ENCODE measurements at places on chromosomes 16 and 17.

- H3K36me3 ChIP-seq, result no peaks in the 10 kb centered on the region
- H3K4me3 ChIP-seq, result no peak overlapping the region
- DNase-seq, result peak; percentile 8
- peaks cover 88% of the 10 kb centered on the region for H3K4me1 ChIP-seq
Observed at GRCh38 chr17:40552806-40553693, 12.2 kb downstream of the CCR7 start.

DNA sequence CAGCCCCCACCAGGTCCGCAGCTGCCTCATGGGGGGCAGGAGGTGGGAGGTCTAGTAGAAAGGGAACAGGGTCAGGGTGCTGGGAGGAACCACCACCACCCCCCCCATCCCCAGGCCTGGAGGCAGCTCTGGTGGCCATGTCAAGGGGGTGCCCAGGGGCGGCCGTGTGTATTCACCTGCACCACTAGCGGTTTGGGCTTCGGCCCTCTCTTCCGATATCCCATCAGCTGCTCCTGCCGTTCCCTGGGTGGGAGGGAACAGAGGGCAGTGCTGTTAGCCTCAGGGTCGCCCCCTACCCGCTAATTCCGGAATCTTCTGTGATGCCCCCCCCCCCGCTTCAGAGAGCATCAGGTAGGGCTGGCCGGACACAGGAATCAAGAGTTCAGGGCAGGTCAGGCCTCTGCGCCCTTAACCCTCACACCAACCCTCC is 3.8 kb downstream of the CBX4 start:
- H3K4me1 ChIP-seq, result peaks cover 64% of the 10 kb centered on the region
- no peak for DNase-seq
- H3K27ac ChIP-seq, result no peak overlapping the region
- no peak overlapping the region for H3K4me3 ChIP-seq

GRCh38 chr16:558298-559020 is 1.7 kb upstream of the PRR35 start:
- H3K4me3 ChIP-seq, result no peak overlapping the region
- H3K27me3 ChIP-seq, result peaks cover 56% of the 10 kb centered on the region
- H3K36me3 ChIP-seq, result peaks cover 15% of the 10 kb centered on the region
- H3K4me1 ChIP-seq, result peaks cover 46% of the 10 kb centered on the region
- DNase-seq, result no peak

DNA sequence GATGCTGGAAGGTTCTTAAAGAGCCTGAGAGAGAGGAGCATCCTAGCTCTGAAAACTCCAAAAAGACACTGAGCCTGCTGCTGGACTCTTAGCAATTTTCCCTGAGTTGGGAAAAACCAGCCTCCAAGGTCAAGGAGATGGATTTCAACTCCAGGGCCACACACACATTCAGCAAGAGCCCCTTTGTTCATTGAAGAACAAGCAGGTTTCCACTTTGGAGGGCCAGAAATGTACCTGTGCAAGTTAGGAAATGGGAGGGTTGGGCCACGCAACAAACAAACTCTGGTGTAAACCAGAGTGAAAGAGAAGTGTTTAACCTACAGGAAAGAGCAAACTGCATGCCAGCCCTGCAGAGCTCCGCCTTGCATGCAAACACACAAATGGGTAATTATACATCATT is 264.8 kb upstream of the RPL38 start:
- no peak for DNase-seq
- H3K4me1 ChIP-seq, result no peaks in the 10 kb centered on the region
- H3K4me3 ChIP-seq, result no peak overlapping the region
- H3K27ac ChIP-seq, result no peak overlapping the region
- H3K27me3 ChIP-seq, result peaks cover 8% of the 10 kb centered on the region
- no peaks in the 10 kb centered on the region for H3K36me3 ChIP-seq

- peaks cover 7% of the 10 kb centered on the region for H3K4me1 ChIP-seq
- H3K4me3 ChIP-seq, result no peak overlapping the region
- H3K36me3 ChIP-seq, result no peaks in the 10 kb centered on the region
- no peak for DNase-seq
- H3K27me3 ChIP-seq, result peaks cover 95% of the 10 kb centered on the region
Observed at GRCh38 chr17:49910094-49910857, 58.7 kb upstream of the DLX4 start.

GRCh38 chr16:57999971-58000705 is at the start of gene ZNF319:
Gene ZNF319, minus strand, starts transcription at chr16:58000672. Its CDS starts 2,407 bp downstream, at chr16:57998265.
- no peak for DNase-seq
- peaks cover 25% of the 10 kb centered on the region for H3K4me1 ChIP-seq
- H3K4me3 ChIP-seq, result peak within 1 kb of the TSS; percentile 76

- H3K36me3 ChIP-seq, result no peaks in the 10 kb centered on the region
- peak overlapping the region; percentile 13 for H3K27ac ChIP-seq
- peaks cover 12% of the 10 kb centered on the region for H3K27me3 ChIP-seq
- no peak overlapping the region for H3K4me3 ChIP-seq
- DNase-seq, result peak; percentile 67
- H3K4me1 ChIP-seq, result peaks cover 23% of the 10 kb centered on the region
Observed at GRCh38 chr17:7173687-7174602, 5.2 kb downstream of the ASGR1 start.

DNA sequence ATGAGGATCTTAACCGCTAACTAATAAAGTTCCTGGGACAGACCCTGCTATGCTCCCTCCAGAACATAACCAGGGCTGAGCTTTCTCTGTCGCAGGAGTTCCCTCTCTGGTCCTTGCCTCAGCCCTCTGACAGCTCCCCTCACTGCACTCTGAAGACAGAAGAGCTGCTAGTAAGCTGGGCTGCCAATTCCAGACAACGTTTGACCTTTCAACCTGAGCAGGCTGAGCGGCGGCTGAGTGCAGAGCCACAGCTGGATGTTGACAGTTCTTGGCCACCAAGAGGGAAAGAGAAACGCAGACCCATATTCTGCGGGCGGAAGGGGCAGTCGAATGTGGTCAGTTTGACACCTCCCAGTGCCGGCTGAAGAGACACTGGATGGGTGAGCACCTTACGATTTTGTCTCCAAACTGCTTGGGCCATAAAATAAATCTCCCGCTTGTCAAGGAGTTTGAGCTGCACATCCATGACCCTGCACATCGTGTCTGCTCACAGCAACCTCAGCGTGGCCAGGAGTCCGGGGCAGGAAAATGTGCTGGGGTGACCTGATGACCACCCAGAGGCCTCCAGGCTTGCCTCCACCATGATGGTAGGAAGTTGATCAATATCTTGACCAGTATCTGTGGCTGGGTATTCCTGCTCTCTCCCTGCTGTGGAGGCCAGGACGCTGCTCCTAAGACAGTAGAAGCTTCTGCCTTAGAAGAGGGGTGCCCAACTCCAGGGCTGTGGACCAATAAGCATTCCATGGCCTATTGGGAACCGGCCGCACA is 209.2 kb downstream of the PARN start:
- H3K36me3 ChIP-seq, result no peaks in the 10 kb centered on the region
- no peaks in the 10 kb centered on the region for H3K27me3 ChIP-seq
- no peak for DNase-seq
- H3K4me1 ChIP-seq, result no peaks in the 10 kb centered on the region
- H3K27ac ChIP-seq, result no peak overlapping the region
- H3K4me3 ChIP-seq, result no peak overlapping the region

DNA sequence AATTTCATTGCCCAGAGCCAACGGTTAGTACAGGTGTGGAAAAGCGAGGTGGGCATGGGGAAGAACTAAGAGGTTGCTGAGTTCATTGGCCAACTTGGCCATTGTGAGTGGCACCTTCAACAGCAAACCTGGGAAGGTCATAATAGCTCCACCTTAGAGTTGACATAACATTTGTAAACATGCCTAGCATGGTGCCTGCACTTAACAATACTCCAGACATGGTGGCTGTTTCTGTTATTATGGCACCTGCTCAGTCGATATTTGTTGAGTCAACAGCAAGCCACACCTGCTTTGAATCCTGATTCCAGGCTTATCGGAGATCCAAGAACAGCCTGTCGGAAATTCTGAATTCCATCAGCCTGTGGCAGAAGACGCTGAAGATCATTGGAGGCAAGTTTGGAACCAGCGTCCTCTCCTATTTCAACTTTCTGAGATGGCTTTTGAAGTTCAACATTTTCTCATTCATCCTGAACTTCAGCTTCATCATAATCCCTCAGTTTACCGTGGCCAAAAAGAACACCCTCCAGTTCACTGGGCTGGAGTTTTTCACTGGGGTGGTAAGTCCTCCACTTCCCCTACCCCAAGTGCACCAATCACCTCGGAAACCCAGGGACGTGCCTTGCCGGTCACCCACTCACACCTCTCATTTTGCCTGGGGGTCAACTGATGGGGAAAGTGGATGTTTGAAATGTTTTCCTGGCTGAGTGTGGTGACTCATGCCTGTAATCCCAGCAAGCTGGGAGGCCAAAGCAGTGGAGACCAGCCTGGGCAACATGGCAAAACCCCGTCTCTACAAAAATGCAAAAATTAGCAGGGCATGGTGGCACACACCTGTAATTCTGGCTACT is 46.0 kb downstream of the TMC5 start:
- no peak for DNase-seq
- H3K27ac ChIP-seq, result no peak overlapping the region
- no peaks in the 10 kb centered on the region for H3K4me1 ChIP-seq
- H3K27me3 ChIP-seq, result no peaks in the 10 kb centered on the region
- H3K4me3 ChIP-seq, result no peak overlapping the region

GRCh38 chr17:72150632-72151460 is 30.0 kb downstream of the SOX9 start:
- H3K36me3 ChIP-seq, result no peaks in the 10 kb centered on the region
- H3K4me1 ChIP-seq, result peaks cover 5% of the 10 kb centered on the region
- H3K4me3 ChIP-seq, result no peak overlapping the region

DNA sequence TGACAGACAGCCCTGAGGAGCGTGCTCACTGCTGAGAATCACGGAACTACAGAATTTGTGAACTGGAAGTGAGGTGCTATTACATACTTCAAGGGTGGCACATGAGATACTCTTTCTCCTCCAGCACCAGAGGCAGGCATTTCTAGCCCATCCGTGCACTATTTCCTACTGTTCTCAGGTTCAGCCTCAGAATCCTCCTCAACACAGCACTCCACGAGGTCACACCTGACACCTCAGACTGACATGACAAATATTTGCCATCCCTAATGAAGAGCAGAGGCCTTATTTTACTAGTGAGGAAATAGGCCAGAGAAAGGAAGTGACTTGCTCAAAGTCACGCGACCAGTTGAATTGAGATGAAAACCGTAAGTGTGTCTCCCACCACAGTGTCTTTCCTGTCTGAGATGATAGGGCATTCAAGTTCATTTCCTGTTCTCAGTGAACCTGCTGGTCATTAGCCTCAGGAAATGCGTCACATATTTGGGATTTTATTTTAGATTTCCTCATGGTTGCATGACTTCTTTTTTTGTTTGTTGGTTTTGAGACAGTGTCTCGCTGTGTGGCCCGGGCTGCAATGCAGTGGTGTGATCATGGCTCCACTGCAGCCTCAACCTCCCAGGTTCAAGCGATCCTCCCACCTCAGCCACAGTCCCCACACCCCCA is 23.6 kb downstream of the SEZ6 start:
- H3K36me3 ChIP-seq, result no peaks in the 10 kb centered on the region
- H3K4me1 ChIP-seq, result peaks cover 38% of the 10 kb centered on the region
- peaks cover 39% of the 10 kb centered on the region for H3K27me3 ChIP-seq
- H3K27ac ChIP-seq, result peak overlapping the region; percentile 48
- DNase-seq, result peak; percentile 76

DNA sequence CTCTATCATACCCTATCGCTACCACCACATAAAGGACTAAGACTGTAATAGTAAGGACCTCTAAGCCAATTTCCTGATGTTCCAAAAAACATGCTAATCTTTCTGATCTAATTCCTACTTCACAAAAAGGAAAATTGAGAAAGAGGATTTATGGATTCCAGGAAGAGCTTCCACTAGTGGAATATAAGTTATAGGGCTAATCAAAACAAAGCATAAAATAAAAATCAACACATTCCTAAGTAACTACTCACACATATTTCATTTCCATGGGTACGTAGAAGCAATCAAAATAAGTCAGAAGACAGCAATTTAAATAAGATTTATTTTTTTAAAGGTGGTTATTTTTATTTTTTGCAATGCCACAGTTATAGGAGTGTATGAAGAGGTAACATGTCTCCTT is 12.4 kb downstream of the CCDC43 start:
- H3K4me3 ChIP-seq, result no peak overlapping the region
- no peak for DNase-seq
- no peak overlapping the region for H3K27ac ChIP-seq
- no peaks in the 10 kb centered on the region for H3K27me3 ChIP-seq
- no peaks in the 10 kb centered on the region for H3K4me1 ChIP-seq

- H3K27me3 ChIP-seq, result no peaks in the 10 kb centered on the region
- no peaks in the 10 kb centered on the region for H3K4me1 ChIP-seq
- H3K4me3 ChIP-seq, result no peak overlapping the region
- no peaks in the 10 kb centered on the region for H3K36me3 ChIP-seq
- peak; percentile 13 for DNase-seq
Observed at GRCh38 chr16:49061137-49061714, 220.4 kb downstream of the CBLN1 start.

DNA sequence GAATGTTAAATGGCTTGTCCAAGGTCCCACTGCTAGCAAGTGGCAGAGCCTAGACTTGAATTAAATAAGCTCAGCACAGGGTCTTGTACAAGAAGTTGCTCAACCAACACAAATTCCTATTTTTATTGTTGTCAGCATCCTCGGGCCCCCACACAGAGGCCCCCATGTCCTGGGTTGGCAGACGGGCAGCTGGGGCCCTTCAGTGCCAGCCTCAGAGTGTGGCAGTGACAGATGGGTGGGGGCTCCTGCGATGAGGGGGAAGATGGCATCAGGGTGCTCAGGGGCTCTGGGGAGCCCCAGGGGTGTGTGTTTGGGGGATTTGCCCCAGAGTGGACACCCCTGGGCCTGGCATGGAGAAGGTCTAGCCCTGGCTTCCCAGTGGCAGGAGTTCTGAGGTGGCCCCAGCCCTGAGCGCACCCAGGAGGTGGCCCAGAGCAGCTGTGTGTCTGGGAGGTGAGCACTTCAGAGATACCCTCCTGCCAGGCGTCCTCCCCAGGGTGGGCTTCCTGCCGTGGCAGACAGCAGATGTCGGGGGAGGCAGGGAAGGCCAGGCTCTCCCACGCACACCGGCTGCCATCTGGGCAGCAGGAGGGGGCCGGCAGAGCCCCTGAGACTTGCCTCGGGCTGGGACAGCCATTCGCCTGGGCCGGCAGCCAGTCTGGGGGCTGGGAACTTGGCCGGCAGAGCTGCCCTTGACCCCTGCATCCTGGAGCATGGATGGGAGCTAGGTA is 150.8 kb downstream of the C16orf78 start:
- H3K36me3 ChIP-seq, result peaks cover 26% of the 10 kb centered on the region
- DNase-seq, result no peak
- peak overlapping the region; percentile 1 for H3K27ac ChIP-seq
- H3K4me3 ChIP-seq, result no peak overlapping the region
- no peaks in the 10 kb centered on the region for H3K27me3 ChIP-seq

DNA sequence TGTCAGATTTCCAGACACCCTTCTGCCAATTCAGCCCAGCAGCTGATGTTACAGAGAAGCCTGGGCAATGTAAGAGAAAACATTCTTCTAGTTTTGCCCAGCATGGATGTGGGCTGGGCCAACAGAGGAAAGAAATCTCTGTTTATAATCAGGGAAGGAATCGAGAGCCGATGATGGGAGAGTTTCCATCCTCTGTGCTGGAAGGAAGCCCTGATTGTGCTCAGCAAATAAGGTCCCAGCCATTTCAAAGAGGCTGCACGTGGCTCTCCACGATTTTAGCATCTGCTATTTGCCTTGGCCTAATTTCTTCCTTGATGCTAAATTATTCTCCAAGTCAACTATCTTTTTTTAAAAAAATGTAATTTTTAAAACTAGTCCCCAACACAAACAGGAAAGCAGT is 70.0 kb downstream of the IRX6 start:
- H3K27me3 ChIP-seq, result no peaks in the 10 kb centered on the region
- H3K27ac ChIP-seq, result no peak overlapping the region
- peak; percentile 87 for DNase-seq
- peaks cover 3% of the 10 kb centered on the region for H3K4me1 ChIP-seq

- no peaks in the 10 kb centered on the region for H3K36me3 ChIP-seq
- peaks cover 2% of the 10 kb centered on the region for H3K27me3 ChIP-seq
- no peak overlapping the region for H3K4me3 ChIP-seq
- DNase-seq, result no peak
- no peaks in the 10 kb centered on the region for H3K4me1 ChIP-seq
Observed at GRCh38 chr16:30621765-30622164, 11.6 kb upstream of the ZNF689 start.
